ENCODE measurements at places on chromosomes 7 and 10.

DNA sequence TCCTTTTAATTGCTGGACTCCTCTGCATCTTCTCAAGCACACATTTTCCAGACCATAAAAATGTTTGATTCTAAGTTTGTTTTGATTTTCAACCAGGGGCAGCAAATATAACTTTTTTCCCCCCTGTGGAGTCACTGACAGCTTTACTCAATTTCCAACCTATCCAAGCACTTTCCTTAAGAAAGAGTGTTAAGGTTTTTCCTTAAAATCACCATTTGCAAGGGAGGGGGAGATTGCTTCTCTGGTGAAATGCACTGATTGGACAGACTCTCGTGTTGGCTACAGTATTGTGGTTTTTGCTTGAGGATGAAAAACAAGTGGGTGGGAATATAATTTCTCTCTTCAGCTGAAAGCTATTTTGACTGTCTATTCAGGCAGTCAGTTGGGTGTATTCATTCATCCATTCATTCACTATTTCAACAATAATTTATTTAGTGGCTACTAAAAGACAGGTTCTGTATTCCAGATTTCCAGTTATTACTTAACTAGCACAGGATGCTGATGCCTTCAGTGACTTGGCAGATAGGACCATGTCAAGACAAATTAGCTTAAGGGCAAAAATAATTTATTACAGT is 146.3 kb downstream of the BAMBI start:
- no peak for DNase-seq

DNA sequence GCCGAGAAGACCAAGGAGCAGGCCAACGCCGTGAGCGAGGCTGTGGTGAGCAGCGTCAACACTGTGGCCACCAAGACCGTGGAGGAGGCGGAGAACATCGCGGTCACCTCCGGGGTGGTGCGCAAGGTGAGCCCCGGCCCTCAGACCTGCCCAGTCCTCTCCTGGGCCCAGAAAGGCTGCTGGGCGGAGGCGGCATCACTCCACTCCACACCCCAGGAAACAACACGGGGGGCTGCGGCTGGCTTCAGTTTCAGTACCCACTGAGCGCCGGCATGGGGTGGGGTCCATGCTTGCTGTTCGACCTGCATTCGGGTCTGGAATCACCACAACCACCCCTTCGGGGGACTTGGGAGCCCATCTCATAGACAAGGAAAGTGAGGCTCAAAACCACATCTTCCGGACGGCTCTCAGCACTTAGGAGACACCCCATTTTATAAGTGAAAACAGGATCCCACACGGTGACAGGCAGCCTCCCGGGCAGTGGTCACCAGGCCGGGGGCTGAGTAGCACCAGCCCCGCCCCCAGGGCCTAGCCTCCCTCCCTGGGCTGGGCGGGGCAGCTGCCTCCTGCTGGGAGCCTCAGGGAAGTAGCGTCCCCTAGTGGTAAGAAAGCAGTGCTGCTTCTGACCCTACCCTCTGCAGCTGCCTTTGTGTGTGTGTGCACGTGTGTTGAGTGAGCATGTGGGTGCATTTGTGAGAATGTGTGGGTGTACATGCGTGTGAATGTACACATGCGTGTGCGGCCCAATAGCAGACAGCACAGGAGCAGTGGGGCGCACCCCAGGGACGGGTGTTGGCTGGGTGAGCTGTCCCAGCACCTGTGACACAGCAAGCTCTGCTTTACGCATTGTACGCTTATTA is 1.8 kb downstream of the SNCG start:
- DNase-seq: no peak

DNA sequence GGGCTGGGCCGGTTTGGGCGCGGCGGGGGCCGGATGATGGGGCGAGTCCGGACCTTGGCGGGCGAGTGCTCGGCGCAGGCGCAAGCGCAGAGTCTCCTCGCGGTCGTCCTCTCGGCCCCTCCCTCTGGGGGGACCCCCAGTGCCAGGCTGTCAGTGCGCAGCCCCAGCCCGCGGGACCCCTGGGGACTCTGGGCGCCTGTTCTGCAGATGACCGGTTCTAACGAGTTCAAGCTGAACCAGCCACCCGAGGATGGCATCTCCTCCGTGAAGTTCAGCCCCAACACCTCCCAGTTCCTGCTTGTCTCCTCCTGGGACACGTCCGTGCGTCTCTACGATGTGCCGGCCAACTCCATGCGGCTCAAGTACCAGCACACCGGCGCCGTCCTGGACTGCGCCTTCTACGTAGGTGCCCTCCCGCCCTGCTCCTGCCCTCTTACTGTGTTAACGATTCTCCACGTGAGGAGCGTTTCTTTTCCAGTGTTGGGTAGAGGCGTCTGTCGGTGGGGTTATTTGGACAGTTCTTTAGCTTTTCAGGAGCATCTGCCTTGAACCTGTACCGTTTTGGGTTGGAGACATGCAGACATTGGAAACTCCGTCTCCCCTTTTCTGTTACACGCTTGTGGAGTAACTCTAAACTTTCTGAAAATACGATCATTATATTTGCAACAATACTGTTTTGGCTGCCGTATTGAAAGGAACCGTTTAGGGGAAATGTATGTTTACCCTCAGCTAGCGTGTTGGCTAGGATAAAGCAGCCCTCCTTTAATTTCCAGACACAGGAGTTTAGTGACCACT is 706 bp downstream of the BUB3 start:
- DNase-seq: no peak

DNA sequence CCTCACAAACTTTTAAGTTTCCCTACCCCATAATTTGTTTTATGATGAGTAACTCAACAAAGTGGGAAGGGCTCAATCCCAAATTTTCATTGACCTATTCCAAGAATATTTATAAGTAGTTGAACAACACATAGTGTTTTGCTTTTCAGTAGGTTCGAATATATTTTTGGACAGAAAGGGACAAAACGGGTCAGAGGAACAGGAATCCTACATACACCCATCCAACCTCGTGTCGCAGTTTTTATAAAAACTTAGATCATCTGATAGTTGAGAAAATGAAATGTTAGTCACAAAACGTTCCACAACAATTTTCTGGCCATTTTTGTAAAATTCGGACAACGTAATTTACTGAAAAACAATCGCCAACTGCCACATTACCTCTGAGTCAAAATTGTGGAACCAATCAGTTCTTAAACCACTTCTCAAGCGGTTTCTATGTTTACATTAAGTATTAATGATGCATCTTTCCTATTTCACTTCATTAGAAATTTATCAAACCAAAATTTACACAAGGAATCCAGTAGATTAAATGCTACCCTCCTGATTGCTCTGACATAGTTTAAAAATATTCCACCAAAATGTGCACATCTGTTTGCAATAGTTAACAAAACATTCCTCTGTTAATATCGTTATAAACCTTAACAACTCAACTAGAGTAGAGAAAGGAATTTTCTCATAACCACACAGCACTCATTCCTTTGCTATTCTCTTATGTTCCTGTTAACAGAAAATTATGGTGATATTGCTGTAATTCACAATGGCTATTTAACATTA is 6.3 kb downstream of the WNT16 start:
- no peak for DNase-seq

GRCh38 chr7:44191171-44191570 is 1.9 kb upstream of the GCK start:
- DNase-seq: no peak

DNA sequence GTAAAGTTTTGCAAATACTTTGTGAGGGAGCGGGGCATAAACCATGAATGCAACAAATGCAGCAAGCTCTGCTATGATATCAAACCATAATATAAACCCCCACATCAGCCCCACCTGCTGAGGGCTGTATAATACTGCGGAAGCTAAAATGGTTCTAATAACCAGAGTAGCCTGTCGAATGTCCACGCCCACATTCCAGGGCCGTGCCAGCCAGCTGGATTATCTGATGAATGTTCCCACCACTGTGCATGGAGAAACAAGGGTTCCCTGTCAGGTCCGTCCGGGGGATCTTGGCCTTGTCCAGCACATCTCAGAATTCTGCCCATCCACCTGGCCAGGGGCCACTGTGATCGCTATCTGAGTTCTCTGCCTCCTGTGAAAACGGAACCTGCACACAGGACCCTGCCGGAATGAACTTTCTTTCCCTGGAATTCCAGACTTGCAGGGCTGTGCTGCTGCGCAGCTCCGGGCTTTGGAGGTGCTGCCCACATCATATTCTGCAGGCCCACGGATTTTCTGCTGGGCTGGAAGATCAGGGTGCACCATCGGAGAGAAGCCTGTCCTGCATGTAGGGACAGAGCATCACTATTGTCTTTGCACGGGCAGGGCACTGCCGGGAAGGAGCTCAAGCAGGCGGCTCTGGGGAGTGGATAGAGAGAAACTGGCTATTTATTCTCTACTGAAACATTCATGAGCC is 77.0 kb upstream of the GNA12 start:
- no peak for DNase-seq

GRCh38 chr10:5625992-5626777 is 40.2 kb downstream of the ASB13 start:
- DNase-seq: no peak

GRCh38 chr10:81873932-81874816 is 820 bp upstream of the NRG3 start:
- peak; percentile 3 for DNase-seq

DNA sequence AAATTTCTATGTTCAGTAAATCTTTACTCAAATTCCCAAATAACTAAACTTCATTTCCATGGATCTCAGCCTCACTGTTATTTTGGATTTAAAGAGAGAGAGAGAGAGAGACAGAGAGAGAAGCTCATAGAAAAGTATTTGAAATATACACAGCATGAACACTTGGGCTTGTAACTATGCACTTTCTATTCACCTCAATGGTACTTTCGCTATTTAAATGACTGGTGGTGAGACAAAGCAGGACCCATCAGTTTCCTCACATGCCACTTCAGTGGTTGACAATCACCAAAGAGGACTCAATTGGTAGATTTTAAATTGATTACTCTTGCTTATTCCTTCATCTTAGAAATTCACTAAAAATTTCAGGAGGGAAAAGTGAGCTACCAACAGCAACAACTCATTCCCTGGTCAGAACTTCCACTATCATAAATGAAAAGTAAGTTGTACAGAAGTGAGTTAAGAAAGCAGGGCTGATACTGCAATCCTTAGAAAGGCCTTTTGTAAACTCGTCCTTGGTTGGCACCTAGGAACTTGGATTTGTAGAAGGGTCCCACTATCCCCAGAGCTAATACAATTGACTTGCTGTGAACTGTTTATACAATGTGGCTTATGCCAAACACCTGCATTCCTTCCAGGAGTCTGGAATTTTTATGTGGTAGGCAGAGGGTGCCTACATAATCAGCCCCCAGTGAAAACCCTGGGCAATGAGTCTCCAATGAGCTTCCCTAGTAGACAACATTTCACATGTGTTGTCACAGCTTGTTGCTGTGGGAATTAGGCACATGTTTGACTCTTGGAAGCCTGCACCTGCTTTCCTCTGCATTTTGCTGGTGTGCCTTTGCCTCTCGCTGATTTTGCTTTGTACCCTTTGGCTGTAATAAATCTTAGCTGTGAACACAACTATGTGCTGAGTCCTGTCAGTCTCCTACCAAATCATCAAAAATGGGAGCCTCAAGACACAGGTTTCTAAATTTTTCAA is 10.8 kb downstream of the ERLIN1 start:
- no peak for DNase-seq

DNA sequence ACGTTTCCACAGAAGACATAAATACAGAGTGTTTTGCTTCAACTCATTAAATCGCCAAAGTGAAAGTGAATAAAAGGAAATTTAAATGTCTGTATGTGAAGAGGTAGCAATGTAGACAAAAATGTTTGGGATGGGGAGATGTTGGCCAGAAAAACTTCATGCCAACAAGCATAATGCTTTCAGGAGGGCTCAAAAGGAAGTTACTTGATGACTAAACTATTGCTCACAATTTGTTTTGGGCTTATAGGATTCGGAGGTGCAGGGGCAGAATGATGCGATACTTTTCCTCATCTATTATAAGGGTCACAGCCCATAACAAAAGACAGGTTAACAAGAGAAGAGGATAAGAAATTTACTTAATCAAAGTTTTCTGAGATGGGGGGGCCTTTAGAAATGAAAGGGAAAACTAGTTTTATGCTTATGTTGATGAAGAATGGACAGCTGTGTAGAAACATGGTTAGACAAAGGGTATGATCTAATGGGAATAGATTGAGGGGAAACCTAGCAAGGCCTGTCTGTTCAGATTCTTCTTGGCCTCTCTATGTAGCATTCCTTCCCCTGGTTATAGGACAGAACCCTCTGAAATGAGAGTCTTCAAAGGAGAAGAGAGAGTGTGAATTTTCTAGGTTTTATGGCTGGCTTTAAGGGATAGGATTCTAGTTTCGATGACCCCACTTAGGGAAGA is 898.6 kb downstream of the LRMDA start:
- DNase-seq: no peak

DNA sequence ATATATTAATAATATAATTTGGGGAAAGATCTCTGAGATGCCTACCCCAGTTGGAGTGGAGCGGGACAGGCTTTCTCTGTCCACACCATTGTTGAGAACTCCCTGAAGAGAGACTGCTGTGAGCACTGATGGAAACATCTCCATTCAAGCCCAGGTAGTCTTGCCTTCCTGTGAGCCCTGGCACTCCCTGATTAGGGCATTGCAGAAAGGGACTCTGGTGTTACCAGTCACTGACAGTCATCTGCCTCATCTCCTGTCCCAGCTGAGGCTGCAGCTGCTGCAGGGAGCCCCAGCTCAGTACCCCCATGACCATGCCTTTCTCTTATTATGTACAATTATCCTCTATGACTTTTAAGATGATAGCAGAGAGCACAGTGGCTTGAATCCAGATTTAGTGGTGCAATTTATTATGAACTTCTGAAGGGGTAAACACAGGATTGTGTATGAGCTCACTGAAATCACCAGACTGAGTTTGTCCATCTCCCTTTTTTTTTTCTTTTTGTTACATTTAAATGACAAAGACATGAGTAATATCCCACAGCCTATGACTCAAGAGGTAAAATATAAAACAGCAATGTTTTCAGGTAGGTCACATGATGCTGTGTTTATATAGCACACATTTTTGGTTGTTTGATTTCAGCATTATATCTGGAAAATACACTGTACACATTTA is 236.9 kb downstream of the SLC25A13 start:
- peak; percentile 70 for DNase-seq

DNA sequence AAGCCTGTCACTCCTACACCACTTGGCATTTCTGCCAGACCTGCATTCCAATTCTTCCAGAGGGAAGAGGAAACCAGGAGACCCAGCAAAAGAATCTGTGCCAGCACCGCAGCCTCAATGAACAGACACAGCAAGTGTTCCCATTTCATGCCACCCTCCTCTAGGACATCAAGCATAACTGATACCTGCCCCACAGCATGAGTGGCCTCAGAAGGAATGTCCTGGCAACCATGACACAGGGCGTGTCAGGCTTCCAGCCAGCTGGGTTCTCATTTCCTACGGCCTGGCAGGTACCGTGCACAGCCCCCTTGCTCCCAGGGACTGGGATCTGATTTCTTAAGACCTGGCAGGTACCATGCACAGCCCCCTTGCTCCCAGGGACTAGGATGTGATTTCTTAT is 7.8 kb downstream of the MAD1L1 start:
- no peak for DNase-seq
